Stimulated activated naive CD4-positive, alpha-beta T cell (primary cell): ENCODE measurements at places on chromosomes 11 and 22.

DNA sequence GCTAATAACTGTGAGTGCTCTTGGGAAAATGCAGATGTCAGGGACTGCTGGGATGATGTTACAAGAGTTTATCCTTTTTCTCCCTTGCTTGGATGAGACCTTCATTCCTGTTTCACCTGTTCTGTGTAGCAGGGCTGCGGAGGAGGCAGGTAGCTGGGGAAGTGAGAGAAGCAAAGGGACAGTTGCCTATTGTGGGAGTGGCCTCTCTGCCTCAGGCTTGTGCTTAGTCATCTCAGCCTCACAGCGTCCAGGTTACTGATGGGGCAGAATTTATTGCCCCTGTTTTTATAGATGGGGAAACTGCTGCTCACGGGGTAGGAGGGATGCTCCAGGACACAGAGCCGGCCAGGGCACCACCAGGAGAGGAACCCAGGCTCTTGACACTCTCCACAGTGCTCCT, 1.7 kb downstream of the STX3 start:
- DNase-seq, result no peak

GRCh38 chr11:70824605-70825245, 426.4 kb downstream of the CTTN start:
- no peak for DNase-seq

DNA sequence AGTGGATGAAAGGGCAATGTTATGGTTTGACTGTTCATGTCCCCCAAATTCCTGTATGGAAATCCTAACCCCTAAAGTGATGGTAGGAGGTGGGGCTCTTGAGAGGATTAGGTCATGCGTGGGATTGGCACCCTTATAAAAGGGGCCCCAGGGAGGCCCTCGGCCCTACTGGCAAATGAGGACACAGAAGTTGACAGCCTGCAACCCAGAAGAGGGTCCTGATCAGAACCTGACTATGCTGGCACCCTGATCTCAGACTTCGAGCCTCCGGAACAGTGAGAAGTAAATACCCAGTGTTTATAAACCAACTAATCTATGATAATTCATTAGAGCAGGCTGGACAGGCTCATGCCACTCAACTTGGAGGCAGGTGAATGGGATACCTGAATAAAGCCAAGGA, 8.7 kb downstream of the IFITM10 start:
- no peak for DNase-seq

DNA sequence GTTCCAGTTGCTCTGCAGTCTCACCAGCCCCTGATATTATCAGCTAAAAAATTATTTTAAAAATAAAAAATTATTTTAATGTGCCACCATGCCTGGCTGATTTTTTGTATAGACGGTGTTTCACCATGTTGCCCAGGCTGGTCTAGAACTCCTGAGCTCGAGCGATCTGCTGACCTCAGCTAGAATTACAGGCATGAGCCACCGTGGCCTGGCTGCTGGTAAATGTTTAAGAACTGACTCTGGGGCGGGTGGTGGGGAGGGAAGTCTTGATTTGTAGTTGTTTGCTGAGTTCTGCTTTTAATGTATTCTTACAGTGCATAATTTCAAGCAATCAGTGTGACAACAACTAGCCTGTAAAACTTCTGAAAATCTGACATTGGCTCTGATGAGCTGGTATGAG, 120.9 kb upstream of the PLET1 start:
- no peak for DNase-seq

GRCh38 chr11:86805873-86806310, 5.5 kb downstream of the PRSS23 start:
- no peak for DNase-seq

DNA sequence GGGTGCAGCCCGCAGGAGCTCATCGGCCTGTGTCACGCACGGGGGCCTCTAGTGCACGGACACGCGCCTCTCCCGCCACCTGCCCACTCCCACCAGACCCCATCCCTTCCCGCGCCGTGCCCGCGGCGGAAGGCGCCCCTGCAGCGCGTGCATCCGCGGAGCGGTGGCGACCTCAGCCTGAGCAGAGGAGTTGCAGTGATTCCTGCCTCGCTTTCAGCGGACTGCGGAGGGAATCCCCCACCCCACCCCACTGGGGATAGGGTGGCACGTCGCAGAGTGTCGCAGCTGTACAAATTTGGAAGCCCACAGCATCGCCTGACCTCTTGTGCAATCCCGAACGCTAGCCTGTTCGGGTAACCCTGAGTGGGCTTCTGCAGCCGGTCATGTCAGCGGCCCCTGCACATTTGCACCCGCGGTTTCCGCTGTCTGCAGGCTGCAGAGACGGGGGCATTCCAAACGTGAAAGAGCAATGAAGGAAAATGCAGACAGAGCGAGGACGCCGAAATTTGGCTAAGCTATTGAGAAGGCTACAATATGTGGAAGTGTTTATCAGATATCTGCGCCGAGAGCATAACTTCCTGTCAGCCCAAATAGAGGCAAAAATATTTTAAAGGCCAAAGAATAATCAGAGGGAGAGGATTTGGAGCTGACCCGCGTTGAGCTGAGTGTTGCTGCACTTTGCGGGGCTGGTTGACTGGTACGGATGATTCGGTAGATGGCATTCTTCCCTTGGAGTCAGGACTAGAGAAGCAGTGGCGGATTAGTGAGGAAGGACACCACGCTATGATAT, 617 bp upstream of the ARHGAP20 start:
- no peak for DNase-seq

DNA sequence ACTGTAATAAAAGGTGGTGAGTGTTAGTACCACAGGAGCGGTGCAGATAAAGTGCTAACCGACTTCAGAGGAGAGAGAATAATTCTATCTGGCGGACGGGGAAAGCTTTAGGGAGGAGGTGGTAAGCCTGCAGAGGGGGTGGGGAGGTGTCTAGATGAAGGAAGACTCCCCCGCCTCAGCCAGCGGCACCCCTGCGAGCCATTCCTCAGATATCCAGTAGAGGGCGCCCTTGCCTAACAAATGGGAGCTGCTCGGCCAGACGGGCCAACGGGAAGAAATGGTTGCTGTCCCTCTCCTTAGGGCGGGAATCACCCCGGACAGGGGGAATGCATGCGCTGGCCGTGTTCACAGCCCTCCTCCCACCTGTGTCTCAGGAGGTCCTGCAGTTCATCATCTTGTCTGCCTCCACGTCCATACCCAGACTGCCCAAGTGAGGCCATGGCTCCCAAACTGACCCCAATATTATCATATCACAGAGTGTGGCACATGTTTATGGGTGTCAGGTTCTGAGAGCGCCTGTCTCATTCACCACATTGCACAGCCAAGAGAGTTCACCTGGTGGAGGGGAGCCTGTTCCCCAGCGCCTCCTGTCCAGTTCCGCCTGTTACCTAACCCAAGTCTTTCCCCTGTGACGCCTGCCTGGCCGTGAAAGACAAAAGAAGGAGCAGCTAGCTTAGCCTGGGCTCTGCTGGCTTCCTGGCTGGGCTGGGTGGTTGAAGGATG, 85.5 kb downstream of the ST3GAL4 start:
- peak; percentile 64 for DNase-seq

- no peak for DNase-seq
These were observed 802 bp downstream of the TENM4 start for GRCh38 chr11:79439886-79440570.

GRCh38 chr22:27874185-27874584, 44.9 kb downstream of the PITPNB start:
- DNase-seq, result no peak

DNA sequence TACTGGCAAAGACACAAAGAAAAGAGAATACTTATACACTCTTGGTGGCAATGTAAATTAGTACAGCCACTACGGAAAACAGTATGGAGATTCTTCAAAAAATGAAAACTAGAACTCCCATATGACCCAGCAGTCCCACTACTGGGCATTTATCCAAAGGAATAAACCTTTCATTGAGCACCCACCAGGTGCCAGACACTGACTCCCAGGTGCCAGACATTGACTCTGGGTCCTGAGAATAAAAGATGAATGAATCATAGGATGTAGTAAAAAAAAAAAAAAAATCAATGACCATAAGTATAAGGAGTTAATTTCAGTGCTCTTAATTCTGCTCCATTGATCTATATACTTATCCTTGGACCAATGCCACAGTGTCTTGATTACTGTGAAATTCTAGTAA, 28.2 kb downstream of the HEPHL1 start:
- no peak for DNase-seq

GRCh38 chr11:100716838-100717237, 29.8 kb downstream of the ARHGAP42 start:
- DNase-seq, result no peak

DNA sequence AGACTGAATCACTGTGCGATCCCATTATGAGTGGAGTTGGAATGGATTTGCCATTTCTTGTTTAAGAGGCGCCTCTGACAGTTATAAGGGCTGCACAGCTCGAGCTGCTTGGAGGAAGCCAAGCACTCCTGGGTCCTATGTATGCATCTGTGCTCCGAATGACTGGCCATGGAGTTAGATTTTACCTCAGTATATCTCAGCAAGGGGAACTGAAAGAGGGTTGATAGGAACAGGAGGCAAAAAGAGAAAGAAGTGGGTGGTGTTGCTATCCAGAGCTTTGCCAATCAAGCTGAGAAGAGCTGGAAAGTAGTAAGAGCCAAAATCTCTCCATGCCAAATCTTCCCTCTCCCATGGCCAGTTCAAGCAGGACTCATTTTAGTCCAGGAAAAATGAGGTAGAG, 632.0 kb upstream of the KIRREL3 start:
- no peak for DNase-seq

GRCh38 chr11:26028393-26028911, 303.5 kb upstream of the ANO3 start:
- no peak for DNase-seq

GRCh38 chr11:110513259-110513801, 83.6 kb downstream of the FDX1 start:
- no peak for DNase-seq

- DNase-seq, result no peak
These were observed 1286.5 kb upstream of the TENM4 start for GRCh38 chr11:80727315-80727714.

DNA sequence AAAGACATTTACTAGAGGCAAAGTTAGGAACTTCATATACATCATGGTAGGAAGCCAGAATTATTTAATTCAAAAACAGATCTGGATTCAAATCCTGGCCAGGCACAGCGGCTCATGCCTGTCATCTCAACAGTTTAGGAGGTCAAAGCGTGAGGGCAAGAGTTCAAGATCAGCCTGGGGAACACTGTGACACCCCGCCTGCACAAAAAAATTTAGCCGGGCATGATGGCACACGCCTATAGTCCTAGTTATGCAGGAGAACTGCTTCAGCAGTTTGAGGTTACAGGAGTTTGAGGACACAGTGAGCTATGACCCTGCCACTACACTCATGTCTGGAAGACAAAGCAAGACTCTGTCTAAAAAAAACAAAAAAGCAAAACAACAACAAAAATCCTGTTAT, 8.9 kb downstream of the MRTFA start:
- DNase-seq, result no peak

GRCh38 chr11:78798663-78799062, 224.0 kb upstream of the NARS2 start:
- no peak for DNase-seq

GRCh38 chr22:48888466-48889208, 939.0 kb downstream of the BRD1 start:
- DNase-seq, result no peak

DNA sequence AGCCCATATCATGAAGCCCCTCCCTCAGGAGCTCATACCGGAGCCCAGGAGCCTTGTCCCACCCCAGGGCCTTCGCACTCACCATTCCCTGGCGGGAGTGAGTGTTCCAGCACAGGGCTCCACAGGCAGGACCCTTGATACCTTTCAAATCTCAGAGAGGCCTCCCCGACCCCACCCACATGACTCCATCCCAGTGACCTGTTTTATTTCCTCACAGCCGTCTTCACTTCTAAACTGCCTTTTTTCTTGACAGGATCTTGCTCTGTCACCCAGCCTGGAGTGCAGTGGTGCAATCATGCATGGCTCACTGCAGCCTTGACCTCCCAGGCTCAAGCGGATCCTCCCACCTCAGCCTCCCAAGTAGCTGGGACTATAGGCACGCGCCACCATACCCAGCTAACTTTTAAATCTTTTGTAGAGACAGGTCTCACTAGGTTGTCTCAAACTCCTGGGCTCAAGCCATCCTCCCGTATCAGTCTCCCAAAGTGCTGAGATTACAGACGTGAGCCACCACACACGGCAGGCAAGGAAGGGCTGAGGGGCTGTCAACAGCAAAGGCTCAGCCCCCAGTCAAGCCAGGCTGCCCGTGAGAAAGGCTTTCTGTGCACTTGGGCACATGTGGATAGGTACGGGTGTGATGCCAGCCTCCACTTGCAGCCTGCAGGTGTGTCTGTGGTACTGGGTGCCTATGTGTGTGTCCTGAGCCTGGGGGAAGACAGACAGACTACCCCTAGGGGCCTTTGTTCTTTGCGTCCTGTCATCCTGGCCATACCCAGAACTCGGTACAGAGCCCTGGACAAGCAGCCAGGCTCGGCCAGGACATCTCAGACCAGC, 9.3 kb downstream of the RPL3 start:
- DNase-seq, result no peak

DNA sequence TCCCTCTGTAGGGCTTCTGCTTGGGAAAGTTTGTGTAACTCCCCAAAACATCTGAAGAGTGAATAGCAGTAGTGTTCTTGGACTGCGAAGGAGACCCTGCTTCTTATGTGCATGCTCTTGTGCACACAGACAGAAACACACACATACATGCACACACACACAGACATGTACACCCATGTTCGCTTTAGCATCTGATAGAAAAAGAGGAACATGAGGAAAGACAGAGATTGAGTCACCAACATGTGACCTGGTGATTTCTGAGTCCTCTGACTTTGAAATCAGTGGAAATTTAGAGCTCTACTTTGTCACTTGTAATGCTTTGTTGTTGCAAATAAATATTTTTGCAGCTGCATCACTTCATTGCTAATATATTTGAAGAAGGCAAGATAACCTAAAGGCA, 23.8 kb downstream of the CD44 start:
- DNase-seq, result no peak

GRCh38 chr22:36726007-36726380, 22.4 kb upstream of the CACNG2 start:
- DNase-seq, result no peak

GRCh38 chr22:35961480-35962295, 66.9 kb downstream of the RBFOX2 start:
- DNase-seq, result no peak

GRCh38 chr11:47104261-47104950, 72.3 kb downstream of the ARFGAP2 start:
- DNase-seq, result no peak

GRCh38 chr11:12505183-12505582, 127.8 kb downstream of the PARVA start:
- no peak for DNase-seq

- no peak for DNase-seq
These were observed 486 bp downstream of the NAP1L4 start for GRCh38 chr11:2991452-2992233.

GRCh38 chr11:13668957-13669521, 571 bp downstream of the FAR1 start:
- DNase-seq, result peak; percentile 43
